A549 treated with GW870086 at 1 μM for 4 hours (cell line): ENCODE measurements at places on chromosomes 5 and 9. TPM values are rescaled to one million over a fixed set of nuclear protein-coding genes. Genes with fewer than 3 reads are reported as not detected.

IL5 gene
- not detected in 5 replicates for total RNA-seq

FLT4 gene
- total RNA-seq = 3.0 to 5.3 TPM (median 3.6 TPM) in 5 replicates

RASEF gene
- 5.7 to 7.3 TPM (median 7.2 TPM) in 5 replicates for total RNA-seq

HRH2 gene
- total RNA-seq = 0.44 to 0.77 TPM (median 0.53 TPM) in 5 replicates

OLFM1 gene
- 8.9 to 10.7 TPM (median 9.3 TPM) in 5 replicates for total RNA-seq

FBN2 gene
- 12.1 to 22.0 TPM (median 18.9 TPM) in 5 replicates for total RNA-seq

SAXO1 gene
- not detected in 5 replicates for total RNA-seq

TAF11L14 gene
- not detected in 5 replicates for total RNA-seq

IRX2 gene
- total RNA-seq = 1.2 to 1.9 TPM (median 1.5 TPM) in 5 replicates

PITX1 gene
- 19.2 to 31.0 TPM (median 28.5 TPM) in 5 replicates for total RNA-seq

HAVCR2 gene
- 0.22 to 0.39 TPM (median 0.30 TPM) in 5 replicates for total RNA-seq

KIF4B gene
- 0.06 TPM in 1 of 5 replicates, not detected in the others for total RNA-seq

PPIC gene
- total RNA-seq = 16.5 to 17.7 TPM (median 16.6 TPM) in 5 replicates

GCNT4 gene
- 0.29 to 0.37 TPM (median 0.31 TPM) in 5 replicates for total RNA-seq

EIF4EBP3 gene
- total RNA-seq = 1.1 to 3.0 TPM (median 2.1 TPM) in 5 replicates

EPB41L4B gene
- 17.9 to 21.3 TPM (median 20.6 TPM) in 5 replicates for total RNA-seq

ESM1 gene
- not detected in 5 replicates for total RNA-seq

MUSK gene
- total RNA-seq = not detected in 5 replicates

TNFSF15 gene
- total RNA-seq = 0.13 to 0.17 TPM (median 0.15 TPM) in 5 replicates
